ENCODE measurements at places on chromosomes 12 and 14.

DNA sequence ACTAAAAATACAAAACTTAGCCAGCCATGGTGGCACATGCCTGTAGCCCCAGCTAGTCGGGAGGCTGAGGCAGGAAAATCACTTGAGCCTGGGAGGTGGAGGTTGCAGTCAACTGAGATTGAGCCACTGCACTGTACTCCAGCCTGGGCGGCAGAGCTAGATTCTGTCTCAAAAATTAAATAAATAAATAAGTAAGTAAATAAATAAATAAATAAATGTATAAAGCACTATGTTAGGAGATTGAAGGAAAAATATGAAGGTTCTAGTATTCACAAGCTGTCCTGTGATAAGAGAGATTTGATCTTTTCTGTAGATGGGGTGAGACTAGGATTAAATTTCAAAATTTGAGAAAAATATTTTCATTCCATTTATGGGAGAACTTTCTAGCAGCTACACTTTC lies 5.7 kb downstream of the DNAJC22 start:
- no peak for DNase-seq

GRCh38 chr12:129902371-129903091 lies 1.3 kb downstream of the TMEM132D start:
- no peak for DNase-seq

DNA sequence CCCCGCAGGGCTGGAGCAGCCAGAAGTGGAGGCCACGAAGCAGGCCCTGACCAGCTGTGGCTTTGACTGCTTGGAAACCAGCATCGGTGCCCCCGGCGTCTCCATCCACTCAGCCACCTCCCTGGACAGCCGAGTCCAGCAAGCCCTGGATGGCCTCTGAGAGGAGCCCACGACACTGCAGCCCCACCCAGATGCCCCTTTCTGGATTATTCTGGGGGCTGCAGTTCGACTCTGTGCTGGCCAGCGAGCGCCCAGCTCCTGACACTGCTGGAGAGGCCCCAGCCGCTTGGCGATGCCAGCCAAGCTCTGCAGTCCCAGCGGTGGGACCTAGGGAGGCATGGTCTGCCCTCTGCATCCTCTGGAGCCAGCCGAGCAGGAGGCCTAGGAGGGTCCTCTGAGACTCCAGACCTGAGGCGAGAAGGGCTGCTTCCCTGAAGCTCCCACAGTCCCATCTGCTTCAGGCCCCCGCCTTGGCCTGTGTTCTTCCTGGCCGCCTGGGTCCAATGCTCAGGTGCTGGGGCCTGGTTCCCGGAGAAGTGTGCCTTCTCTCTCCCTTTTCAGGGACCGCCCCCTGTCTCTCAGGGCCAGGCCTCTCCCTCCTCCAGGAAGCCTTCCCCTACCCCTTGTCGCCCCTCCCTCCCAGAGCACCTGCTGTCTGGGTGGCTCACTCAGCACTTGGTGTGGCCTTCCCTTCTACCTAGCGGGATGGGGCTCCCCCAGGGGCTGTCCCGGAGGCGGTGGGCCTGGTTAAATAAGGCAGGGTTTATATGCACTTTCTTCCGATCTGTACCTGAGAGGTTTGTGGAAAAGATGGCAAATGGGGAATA lies 23.0 kb downstream of the MVK start:
- DNase-seq, result no peak

GRCh38 chr12:65938807-65939206 lies 114.5 kb downstream of the HMGA2 start:
- no peak for DNase-seq

DNA sequence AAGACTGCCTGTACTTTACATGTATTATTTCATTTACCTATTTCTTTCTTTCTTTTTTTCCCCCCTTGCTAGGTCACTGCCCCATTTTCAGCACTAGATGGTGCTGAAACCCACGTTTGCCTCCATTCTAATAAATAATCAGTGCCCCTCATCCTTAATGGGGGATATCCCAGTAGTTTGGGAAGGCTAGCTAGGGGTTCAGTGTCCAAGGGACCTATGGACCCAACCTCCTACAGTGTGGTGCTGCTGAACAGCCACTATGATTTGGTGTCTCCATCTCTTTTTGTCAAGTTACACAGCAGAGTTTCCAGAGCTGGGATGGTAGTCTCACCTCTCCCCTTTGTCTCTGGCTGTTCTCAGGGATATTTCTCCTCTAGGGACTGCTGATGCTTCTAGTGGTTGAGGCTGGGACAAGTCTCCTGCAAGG lies 6.5 kb upstream of the HCFC2 start:
- DNase-seq, result no peak

GRCh38 chr12:104305349-104305748 lies 1.8 kb downstream of the EID3 start:
- DNase-seq, result no peak

- no peak for DNase-seq
These were observed 1324.0 kb upstream of the USP15 start for GRCh38 chr12:60935981-60936761.

DNA sequence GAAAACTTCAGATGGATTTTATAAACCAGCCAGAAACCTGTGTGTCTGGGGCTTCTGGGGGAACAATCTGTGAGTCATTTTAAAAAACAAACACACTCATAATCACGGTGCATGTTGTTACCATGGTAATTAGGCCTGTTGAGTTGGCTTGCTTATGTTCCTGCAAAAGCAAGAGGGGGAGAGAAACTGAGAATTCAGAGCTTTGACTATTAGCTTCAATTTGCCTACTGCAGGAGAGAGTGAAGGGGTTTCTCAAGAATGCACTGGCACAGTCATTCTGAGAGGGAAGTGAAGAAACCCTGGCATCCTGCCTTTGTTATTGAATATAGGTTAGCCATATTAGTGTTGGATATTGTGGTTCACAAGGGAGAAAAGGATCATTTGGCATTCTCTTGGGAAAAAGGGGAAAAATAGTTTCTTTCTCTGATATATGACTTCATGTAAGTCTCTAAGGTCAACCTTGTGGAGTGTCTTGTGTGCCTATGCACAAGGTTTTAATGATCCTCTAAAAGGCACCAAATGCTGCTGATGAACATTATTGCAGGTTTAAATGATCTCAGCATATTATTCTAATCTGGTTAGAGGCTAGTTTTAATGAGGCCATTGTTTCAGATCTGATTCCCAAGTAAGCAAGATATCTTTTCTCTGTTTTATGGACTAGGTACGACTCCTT lies 12.9 kb downstream of the GNG2 start:
- DNase-seq, result no peak

DNA sequence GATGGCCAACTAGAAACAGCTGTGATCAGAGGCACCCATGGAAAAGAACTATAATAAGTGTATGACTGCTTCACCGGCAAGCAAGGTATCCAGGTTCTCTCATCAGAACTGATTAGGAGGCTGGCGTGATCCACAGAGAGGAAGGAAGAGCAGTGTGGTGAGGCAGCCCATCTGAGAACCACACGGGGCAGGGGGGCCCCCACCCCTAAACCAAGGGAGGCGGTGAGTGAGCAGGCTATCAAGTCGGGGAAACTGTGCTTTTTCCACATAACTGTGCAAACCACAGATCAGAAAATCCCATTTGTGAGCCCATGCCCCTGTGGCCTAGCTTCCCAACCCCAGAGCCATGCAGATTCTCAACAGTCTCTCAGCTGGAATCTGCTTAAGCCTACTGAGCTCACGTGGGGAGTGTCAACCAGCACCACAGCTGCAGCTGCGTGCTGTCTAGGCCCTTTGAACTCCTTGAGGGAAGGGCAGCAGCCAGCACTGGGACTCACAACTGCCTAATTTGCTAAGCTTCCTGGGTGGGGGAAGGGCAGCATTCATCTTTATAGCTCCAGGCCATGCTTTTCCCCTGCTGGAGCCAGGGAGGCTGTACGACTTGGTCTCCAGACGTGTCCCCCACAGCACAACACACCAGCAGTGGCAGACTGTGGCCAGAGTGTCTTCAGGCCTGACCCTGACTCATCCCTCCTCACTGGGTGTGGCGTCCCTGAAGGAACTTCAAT lies 444.4 kb upstream of the ATP2B1 start:
- no peak for DNase-seq

GRCh38 chr12:18882690-18883089 lies 144.8 kb downstream of the CAPZA3 start:
- DNase-seq, result no peak

GRCh38 chr12:18868717-18869116 lies 130.8 kb downstream of the CAPZA3 start:
- no peak for DNase-seq

DNA sequence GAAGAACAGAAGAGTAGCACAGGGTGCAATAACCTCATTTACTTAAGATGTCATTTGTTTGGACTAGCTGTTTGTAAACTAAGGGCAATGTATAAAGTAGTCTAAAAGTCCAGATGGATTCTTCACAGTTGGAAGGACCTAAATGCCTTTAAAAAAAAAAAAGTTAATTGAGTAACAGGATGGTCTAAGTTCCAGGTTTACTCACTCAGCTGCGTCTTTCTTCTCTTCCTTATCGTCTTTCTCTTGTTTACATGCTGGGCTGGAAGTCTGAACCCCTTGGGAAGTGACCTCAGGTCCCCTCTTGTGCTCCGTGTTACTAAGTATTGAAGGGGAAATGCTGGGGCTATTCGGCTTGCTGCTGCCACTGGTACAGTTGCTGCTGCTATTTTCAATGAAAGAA lies 82.5 kb downstream of the SH2B3 start:
- no peak for DNase-seq

DNA sequence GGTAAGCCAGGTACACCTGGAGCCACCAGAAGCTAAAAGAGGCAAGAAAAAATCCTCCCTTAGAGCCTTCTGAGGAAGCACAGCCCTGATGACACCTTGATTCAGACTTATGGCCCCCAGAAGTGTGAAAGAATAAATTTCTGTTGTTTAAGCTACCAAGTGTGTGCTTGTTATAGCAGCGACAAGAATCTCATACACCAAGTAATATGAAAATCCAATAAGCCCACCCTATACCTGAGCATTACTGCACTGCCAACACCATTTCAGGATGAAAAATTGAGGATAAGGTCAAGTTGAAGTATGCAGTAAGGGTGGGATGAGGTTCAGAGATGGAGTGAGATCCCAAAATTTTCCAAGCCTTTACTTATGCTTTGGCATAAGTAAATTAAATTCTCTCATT lies 163.6 kb upstream of the CCDC196 start:
- DNase-seq, result no peak

DNA sequence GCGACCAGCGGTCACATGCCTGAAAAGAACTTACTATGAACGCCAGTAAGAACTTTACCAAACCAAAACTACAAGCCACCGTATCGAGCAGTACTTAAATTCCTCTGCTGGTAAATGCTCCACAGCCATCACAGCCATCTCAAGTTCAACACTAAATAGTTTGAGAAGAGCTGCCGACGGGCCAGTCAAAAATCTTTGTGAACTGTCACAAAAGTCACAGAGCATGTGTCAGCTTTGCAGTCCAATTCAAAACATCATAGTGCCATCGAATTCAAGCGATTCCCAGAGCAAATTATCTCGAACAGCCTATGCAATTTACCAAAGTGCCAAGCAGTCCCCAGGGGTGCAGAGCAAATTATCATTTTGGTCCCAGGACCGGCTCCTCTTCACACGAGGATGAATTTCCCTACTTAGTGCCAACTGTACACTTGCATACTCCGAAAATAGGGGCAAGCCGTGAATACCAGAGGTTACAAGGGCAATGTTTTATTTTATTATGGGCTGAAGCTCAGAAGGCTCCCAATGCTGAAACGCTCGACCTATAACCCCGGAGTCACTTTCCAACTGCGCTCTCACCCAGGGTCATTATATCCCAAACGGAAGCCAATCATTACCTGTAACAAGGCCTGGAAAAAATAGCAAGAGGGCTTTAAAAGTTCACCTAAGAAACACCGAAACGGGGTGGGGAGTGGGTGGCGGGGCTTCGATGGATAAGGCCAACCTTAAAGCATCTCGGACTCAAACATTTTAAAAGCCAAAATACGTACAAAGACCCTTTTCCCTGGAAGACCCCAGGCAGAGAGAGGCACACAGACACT lies 1.1 kb downstream of the LRP6 start:
- no peak for DNase-seq

DNA sequence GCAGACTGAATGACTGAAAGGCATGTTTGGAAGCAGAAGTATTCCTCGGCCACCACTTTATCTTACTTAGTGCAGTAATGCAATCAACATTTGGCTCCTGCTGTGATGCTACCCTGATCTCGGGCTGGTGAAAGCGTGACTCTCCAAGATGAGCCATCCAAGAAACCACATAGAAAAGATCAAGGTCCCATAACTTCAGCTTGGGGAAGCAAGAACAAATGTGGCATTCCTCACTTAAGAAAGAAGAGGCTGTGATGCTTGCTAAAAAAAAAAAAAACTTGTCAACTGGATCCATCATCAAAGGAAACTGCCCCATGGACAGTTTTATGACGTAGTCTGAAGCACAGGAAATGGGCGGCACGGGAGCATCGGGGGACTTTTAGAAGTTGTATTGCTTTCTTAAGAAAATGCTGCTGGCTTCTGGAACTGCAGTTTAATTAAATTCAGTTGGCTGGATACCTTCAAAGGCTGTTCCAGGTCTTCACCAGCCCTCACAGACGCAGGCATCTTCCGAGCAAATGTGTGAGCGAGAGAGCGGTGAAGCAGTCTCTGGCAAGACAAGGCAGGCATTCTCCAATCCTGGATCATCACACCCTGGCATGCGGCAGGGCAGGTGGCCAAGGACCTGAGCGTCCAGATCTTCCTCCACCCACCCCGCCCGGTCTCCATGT lies 38.2 kb upstream of the MAP1LC3B2 start:
- no peak for DNase-seq

GRCh38 chr14:37669242-37669641 lies 73.8 kb downstream of the TTC6 start:
- DNase-seq, result no peak

DNA sequence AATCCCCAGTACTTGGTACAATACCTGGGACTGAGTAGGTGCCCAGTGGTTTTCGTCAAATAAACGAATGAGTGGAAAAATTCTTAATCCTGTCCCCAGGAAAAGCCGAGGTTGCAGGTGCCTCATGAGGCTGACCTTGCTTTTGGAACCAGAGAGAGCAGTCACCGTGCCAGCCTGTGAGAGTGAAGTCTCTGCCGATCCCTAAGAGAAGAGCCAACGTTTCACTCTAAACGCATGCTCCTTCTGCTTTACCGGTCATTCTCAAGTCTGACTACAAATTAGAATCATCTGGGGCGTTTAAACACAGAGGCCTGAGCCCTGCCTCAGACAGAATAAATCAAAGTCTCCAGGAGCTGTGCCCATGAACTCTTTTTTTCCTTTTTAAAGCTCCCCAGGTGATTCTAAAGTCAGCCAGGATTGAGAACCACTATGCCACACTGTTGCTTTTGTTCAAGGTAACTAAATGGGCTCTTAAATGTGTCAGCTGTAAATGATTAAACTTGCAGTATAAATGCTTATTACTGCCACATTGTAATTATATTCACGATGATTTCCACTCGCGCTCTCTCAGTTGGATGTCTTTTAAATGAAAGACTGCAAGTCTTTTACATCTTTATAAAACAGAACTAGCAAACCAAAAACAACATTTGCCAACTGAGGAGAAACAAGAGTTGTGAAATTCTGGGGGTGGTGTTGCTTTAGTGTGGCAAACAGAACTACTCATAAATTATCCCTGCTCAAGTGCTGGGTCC lies 26.9 kb downstream of the TCP11L2 start:
- DNase-seq, result no peak

- DNase-seq, result no peak
These were observed 26.6 kb upstream of the NXPH4 start for GRCh38 chr12:57190037-57190436.

Data from right renal cortex interstitium (tissue), 3 donors.